ENCODE measurements at places on chromosomes 11 and 22.
A peak's percentile ranks its signal among the peaks of the same experiment; 100 is the strongest.

DNA sequence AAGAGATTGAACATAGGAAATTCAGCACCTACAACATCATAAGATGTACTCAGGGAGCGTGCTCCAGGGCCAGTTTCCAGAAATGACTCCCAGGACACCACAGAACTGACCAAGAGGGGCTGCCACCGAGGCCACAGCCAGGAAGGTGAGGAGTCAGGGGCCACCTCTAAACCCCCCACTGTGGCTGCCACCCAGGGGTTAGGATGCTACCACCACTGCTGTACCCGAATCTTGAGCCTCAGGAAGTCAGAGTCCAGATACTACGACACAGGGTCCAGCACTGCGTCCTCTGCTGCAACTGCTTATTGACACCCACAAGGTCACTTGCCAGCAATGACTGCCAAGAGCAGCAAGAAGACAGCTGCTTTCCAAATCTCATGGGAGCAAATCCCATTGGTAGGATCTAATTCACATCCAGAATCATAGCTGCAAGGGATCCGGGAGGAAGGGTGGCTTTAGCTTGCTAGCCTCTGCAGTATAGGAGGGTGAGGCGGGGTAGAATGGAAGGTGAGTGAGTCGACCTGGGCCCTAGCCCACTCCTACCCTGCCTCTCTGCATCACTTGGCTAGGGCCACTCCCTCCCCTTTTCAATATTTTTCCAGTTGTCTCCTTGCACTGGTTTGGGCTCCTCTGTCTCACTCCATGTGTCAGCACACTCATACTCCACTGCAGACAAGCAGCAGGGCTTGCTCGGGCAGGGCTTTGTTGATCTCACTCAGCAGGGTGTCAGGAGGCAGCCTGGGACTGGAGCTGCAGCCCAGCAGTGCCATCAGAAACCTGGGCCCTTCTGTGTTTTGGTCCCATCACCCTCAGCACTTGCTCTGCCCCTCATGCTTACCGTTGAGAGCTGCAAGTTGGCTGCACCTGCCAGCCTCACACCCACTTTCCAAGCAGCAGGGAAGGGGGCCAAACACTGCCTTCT lies 18.1 kb upstream of the CYTH4 start:
- DNase-seq, result no peak

DNA sequence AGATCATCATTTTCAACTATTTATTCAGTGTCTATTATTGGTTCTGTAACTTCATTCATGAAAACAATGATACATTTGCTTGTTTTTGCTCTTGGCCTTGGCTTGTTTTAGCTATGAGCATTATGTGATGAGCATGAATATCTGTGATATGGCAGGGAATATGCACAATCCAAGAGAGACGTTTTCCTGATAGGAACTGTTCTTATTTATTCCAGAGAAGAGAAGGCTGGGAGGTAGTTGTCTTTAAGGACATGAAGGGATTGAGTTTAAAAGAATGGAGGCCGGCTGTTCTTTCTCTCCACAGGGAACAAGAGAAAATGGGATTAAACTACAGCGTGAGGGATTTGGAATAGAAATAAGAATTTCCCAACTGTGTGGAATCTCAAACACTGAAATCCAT lies 30.3 kb downstream of the BLID start:
- DNase-seq, result no peak

GRCh38 chr11:4086575-4087353 lies 7.8 kb upstream of the RRM1 start:
- no peak for DNase-seq

DNA sequence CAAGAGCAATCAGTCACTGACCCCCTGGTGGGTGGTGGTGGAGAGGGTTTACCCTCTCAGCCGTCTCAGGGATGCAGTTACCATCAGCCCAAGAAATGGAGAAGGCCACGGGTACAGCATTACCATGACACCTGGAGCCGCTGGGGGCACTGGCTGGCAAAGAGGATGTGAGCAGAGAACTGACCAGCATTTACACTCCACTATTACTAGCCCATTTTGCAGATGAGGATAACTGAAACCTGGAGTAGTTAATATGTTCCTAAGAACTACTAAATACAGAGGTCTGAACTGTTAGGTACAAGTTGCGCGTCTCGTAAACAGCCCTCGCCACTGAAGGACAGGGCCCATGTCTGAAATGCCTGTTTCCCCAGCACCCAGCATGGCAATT lies 79.0 kb downstream of the TIMP3 start:
- no peak for DNase-seq

- no peak for DNase-seq
Measured at GRCh38 chr11:34475656-34476055, 36.9 kb downstream of the CAT start.

DNA sequence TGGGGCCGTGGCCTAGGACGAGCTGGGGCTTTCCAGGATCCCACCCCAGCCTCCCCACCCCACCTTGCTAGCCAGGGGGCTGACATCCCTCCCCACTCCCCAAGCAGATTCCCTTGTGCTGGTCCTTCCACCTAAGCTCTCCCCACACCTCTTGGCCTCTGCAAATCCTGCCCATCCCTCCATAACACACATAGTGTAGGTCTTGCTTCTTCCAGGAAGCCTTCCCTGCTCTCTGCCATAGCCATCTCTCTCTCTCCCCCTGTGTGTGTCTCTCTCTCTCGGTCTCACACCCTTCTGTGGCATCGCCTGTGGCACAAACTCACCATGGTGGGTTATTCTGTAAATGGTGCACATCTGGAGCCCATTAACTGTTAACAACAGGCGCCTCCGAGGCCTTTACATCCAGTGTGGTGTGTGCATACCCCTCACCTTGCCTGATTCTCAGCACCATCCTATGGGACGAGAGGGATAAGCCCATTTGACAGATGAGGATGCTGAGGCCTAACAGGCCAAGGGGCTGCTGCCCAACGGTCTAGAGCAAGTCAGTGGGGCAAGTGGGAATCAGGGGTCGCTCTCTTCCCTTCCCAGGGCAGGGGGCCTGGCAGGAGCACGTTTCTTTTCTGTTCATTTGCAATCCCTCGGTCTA lies 22.2 kb upstream of the PICK1 start:
- DNase-seq, result no peak

GRCh38 chr11:44708523-44709280 lies 18.1 kb upstream of the TSPAN18 start:
- DNase-seq, result no peak

DNA sequence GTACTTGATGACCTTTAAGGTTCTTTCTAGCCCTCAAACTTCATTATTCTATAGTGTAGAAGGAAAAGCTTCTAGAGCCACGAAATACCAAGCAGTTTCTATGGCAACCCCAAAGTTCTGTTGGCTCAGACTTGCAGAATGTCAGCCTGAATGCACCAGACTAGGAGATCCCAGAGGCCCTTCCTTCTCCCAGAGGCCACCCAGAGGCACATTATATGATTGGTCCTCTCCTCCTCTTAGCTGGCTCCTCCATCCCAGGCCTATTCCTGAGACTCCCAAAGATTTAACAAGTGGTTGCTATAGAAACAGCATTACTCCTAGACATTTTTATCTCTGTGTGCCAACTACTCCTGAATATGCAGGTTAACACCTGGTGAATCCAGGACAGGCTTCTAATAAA lies 69.2 kb upstream of the CCDC90B start:
- DNase-seq, result no peak

- DNase-seq, result no peak
Measured at GRCh38 chr11:35239471-35240075, 100.6 kb downstream of the CD44 start.

DNA sequence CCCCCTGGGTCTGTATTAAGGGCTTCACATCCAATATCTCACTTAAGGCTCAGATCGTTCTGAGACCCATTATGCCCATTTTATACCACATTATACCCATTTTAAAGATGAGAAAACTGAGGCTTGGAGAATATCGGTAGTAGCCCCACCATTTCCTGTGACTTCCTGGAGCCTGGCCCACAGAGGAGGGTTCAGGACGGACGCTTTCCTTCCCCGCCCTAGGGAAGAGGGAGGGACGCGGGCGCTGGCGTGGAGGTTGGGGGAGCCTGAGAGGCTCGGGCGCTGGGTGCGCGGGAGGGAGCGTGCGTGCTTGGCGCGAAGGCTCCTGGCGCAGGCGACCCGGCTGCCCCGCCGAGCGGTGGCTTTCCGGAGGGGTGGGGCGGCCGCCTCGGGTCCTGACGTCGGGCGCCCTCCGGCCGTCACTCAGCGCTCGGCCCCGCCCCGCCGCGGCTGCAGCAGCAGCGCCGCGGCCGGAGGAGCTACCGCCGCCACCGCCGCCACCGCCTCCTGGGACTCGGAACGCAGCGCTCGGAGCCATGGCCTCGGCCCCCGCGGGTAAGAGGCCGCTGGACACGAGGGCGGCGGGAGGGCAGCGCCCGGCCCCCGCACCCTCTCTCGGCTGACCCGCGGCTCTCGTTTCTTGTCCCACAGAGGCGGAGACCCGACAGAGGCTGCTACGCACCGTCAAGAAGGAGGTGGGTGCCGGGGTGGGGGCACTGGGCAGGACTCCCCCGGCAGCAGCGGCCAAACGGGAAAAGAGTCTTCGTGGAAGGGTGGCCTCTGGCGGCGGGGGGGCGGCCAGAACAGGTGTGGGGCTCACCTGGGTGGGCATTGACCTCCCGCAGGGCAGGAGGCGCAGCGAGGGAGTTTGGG lies at the start of gene SGSM1:
Gene SGSM1, plus strand, starts transcription at position 422 of the 873 bp plus-strand sequence. Its CDS starts 115 bp downstream, at position 537.
- peak; percentile 63 for DNase-seq

Measured in CD4-positive, alpha-beta T cell treated with Interleukin-2 at 100 ng/mL for 4 hours (primary cell).